ENCODE measurements at places on chromosomes 13 and 19.

DNA sequence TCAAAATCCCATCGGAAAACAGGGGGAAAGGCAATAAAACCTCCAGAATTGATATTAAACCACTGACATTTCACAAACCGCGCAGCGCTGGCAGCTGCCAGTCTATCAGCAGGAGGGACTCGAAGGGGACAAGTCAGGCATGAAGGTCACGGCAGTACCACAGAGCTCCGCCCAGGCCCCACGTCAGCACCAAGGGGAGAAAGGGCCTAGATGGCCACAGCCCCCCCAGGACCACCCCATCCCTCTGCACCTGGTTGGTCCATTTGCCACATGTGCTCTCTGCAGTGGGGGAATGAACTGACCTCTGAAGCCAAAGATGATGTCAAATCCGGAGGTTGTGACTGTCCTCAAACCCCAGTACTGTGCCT is 9.5 kb upstream of the VSTM2B start:
- no peak for DNase-seq

DNA sequence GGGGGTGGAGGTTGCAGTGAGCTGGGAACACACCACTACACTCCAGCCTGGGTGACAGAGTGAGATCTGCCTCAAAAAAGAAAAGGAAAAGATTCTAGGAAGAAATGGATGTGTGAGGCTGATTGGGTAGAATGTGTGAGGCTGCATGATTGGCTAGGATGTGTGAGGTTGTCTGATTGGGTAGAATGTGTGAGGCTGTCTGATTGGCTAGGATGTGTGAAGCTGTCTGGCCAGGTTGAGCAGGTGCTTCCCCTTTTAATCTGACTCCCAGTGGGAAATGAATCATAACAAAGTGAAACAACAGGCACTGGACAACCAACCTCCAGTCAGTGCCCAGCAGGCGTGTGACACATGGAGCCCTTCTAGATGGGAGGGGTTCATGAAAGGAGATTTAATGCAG is 14.7 kb downstream of the C13orf46 start:
- no peak for DNase-seq

DNA sequence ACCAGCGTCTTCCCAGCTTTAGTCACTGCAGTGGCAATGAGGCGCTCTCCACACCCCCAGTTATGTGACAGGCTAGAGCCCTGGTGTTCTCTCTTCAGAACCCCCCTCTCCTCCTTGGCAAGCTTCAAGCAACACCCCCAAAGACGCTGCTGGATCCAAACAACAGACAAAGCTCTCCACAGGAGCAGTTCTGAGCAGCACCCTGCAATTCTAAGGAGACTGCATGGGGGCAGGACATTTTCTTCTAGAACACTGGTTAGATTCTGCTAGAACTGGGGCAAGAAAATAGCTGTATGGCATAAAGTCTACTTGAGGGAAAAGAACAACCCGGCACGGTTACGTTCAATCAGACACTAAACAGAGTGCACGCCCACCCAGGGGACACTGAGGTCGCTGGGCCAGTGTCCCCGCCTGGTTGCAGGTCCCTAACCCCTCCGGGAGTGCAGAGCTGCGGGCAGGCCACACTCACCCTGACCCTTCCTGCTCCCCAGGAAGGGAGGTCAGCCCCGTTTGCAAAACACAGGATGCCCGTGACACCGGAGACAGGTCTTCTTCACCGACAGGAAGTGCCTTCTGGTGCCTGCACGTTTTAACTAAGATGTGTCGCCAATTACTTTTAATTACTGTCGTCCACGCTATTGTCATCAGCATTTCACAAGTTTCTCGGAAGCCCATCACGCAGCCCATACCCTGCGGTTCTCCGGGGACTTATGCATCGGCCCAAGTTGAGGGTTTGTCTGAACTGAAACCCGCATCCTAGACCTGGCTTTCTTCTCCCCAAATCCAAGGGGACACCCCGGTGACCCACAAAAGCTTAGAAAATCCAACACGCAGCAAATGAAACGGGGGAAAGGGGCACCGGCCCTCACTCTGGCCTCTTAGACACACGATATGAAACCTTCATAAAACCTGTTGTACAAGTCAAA is 943 bp downstream of the GJB6 start:
- DNase-seq, result peak; percentile 20

- no peak for DNase-seq
Measured at GRCh38 chr13:50243931-50244330, 228.7 kb downstream of the KCNRG start.

GRCh38 chr13:111532111-111532510 is 211.7 kb downstream of the TEX29 start:
- DNase-seq, result no peak

DNA sequence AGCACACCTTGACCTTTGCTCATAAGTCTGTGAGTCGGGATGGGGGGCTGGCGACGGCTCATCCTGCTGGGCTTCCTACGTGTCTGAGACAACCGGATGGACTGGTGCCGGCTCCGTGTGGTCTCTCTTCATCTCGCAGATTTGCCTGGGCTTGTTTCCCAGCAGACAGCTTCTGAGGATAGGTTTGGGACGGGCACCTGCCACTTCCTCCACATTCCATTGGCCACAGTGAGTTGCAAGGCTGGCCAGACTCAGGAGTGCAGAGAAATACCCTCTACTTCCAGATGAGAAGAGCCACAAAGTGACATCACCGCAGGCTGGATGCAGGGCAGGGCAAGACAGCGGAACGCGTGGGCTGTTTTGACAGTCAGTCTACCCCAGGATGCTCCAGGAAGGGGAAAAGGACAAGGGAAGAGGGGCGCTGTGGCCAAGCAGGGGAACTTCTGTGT is 48.1 kb downstream of the IRS2 start:
- DNase-seq, result no peak

- DNase-seq, result no peak
Measured at GRCh38 chr13:99905224-99905623, 66.3 kb downstream of the ZIC5 start.

DNA sequence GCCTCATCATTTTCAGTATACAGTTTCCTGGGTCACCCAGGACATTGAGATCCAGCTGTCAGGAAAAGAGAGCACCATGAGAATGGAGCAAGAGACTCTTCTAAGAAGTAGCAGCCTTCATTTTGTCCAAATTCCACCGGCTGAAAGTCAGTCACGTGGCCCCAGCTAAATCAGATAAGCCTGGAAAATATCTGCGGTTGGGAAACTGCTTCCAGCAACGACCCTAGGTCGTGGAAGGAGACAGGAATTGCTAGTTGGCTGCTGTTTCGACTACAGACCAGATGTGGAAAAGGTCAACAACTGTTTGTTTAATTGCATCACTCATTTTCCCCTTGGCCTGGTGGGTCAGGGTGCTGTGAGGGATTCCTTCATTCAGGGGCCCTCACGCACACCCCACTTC is 107.0 kb downstream of the ZNF536 start:
- no peak for DNase-seq

DNA sequence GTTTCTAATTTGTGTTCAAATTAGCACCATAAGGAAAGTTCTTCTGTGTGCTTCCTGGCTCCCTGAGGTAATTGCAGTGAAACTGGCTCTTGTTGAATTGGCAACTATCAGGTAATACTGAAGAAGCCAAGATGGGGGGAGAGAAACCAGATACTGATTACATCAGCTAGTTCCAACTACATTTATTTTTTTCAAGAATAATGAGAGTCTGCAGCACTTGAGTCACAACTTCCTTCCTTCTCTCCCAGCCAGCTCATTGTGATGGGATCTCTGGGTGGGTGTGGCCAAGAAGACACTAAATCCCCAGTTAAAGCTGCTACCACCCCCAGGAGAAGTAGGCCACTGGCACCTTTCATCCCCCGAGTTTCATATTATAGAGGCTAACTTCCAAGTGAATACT is 100.7 kb upstream of the RXFP2 start:
- DNase-seq, result no peak

DNA sequence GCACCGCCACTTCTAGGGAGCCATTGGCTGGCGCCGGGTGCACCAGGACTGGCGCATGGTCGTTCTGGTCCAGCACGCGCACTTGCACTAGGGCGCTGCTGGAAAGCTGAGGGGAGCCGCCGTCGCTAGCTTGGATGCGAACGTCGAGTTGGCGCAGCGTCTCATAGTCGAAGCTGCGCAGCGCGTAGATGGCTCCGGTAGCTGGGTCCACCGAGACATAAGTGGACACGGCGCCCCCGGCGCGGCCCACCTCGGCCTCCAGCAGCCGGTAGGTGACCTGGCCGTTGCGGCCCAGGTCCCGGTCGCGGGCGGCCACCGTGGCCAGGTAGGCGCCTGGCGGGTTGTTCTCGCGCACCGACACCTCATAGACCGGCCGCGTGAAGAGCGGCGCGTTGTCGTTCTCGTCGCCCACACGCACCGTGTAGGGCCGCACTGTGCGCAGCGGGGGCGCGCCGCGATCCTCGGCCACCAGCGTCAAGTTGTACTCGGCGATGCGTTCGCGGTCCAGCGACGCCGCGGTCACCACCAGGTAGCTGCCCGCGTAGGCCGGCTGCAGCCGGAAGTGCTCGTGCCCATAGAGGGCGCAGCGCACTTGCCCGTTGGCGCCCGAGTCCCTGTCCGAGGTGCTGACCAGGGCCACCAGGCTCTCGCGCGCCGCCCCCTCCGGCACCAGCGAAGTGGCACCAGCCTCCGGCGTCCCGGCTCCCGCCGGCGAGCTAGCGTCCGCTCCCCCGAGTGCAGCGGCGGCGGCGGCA is 1.7 kb downstream of the PCDH8 start:
- peak; percentile 66 for DNase-seq

GRCh38 chr13:54029720-54030119 is 1001.1 kb downstream of the OLFM4 start:
- DNase-seq, result no peak

DNA sequence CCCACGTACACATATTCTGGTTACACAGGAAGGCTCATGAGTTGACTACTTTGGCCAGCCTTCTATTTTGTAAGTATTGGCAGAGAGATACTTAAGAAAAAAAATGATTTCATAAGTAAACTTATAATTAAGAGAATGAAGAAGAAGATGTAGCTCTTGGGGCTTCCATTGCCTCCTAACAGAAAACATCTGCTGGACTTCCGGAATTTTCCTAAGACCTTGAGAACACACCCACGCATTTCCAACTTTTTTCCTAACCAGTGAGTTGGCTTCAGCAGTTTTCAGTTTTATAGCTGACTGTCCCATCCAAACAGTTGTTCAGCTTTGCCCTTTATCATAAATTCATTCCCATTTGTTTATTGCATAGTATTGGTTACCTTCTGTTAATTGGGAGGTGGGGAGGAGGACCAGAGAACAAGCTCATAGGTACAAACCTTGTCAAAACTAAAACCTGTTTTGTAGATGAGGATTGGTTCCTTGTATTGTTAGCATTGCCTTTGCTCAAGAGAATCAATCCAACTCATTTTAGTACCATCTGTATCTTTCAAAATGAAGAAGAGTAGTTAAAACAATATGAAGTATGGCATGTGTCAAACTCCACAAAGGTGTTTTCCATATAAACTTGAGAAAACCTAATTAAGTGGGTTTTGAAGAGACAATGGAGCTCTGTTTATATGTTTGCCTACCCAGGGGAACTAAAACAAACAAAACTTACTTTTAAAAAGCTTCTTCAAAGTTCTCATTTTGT is 93.9 kb downstream of the COL4A2 start:
- DNase-seq, result no peak

GRCh38 chr13:106680796-106681472 is 113.0 kb upstream of the ARGLU1 start:
- DNase-seq, result no peak

GRCh38 chr19:31057476-31057875 is 291.8 kb downstream of the TSHZ3 start:
- DNase-seq, result no peak

- DNase-seq, result no peak
Measured at GRCh38 chr19:19416280-19416679, 10.8 kb downstream of the GATAD2A start.

GRCh38 chr13:109545931-109546330 is 240.5 kb downstream of the IRS2 start:
- no peak for DNase-seq

DNA sequence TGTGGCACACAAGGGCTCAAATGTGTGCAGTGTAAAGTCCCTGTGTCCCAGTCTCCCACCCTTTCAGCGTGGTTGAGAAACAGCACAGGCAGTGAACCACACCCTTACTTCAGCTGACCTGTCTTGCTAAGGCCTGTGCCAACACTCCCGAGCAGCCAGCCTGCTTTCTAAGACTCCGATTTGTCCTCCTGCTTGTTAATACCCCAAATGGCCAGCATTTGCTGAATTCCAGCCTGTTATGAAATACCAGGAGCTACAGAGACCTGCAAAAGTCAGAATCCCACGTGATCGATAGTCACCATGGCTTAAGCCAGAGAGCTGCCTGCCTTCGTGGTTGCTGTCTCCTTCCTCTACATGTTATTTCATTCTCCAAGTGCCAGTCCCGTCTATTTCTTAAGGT is 200.5 kb downstream of the FGF9 start:
- no peak for DNase-seq

GRCh38 chr13:33034882-33035520 is 18.8 kb downstream of the KL start:
- DNase-seq, result no peak

- DNase-seq, result no peak
Measured at GRCh38 chr19:20367811-20368294, 197.7 kb downstream of the ZNF737 start.

DNA sequence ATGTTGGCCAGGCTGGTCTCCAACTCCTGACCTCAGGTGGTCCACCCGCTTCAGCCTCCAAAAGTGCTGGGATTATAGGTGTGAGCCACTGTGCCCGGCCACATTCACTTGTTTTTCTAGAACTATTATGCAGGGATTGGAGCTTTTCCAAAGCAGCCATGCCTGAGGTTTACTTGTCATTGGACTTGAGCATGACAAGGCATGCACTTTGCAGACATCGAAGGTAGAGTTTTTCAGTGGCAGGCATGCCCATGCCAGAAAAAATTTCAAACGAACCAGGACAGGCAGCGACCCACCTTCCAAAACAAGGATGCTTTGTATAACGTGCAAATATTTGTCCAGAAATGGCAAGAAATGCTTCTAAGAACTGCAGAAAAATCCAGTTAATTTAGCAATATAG is 17.7 kb downstream of the PNMA8A start:
- no peak for DNase-seq

DNA sequence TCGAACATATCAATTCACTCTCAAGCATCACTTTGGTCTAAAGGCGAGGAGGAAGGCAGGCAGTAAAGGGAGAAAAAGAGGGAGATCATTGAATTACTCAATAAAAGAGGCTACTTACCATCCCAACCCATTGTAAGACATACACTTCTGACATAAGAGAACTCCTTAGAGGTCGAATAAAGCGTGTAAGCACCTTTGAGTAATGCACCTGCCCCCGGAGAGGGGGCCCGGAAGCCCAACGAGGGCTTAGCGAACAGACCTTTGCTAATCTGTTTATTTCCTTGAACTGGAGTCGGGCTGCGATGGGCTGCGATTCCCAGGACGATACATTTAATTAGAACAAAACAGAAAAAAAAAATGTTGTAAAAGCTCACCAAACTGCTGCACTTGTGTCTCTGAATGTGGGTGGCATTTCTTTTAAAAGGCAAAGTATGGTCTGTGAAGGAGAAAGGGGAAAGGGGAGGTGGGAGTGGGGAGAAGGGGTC is 3.0 kb downstream of the ZC3H4 start:
- peak; percentile 62 for DNase-seq
